NCI-H187 treated with DMSO at 0.1 percent for 48 hours (cell line): ENCODE measurements at places on chromosomes 5 and 9.

DNA sequence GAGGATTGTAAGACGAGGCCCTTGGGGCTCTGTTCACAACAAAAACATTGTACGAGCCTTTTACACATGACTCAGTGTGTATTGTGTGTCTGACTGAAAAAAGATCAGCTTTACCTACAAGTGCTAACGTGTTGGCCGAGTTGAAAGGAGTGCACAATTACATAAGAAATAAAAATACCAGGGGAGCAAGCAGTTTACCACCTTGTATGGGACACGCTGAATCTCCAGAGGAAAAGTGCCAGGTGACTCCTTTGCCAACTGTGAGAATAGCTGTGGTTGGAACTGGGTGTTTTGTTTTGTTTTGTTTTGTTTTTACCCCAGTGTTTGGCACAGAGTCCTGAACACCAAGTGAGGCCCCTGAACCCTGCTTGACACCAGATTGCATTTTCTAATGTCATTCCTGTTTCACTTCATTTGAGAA is 32.8 kb upstream of the ZSWIM6 start:
- DNase-seq = no peak

GRCh38 chr9:101030086-101030391 is 1.5 kb downstream of the PLPPR1 start:
- no peak for DNase-seq

- DNase-seq = no peak
Measured at GRCh38 chr5:133467826-133468463, 144.4 kb downstream of the FSTL4 start.

DNA sequence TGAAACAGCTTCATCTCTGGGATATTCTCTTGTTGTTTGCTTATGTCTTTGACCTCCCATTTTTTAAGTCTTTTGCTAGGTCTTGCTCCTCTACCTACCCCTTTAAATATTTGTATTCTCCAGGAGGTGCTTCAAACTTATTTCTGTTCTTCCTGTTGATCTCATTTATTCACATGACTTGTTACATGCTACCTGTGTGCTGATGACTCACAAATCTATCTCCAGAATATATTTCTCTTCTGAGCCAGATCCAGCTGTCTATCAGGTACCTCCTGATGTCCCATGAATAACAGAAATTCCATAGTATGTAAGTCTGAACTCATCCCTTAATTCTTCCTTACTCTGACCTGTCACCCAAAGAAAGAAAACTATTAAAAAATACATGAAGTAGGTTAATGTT is 11.0 kb downstream of the NIPBL start:
- DNase-seq = no peak

DNA sequence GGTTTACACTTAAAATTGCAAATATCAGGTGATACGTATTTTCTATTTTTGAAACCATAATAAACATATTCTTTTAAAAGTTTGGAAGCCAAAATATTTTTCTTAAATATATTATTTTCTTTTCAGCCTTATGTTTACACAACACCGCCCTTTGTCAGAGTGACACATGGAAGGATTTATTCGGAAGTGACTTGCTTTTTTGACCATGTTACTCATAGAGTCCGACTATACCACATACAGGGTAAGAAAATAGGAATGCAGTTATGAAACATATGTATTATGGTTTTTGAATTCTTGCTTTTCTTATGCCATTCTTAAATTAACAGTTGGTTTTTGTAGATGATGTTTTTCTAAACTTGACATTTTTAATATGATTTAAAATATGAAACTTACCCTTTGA is 133.9 kb downstream of the MAN2A1 start:
- DNase-seq = no peak

DNA sequence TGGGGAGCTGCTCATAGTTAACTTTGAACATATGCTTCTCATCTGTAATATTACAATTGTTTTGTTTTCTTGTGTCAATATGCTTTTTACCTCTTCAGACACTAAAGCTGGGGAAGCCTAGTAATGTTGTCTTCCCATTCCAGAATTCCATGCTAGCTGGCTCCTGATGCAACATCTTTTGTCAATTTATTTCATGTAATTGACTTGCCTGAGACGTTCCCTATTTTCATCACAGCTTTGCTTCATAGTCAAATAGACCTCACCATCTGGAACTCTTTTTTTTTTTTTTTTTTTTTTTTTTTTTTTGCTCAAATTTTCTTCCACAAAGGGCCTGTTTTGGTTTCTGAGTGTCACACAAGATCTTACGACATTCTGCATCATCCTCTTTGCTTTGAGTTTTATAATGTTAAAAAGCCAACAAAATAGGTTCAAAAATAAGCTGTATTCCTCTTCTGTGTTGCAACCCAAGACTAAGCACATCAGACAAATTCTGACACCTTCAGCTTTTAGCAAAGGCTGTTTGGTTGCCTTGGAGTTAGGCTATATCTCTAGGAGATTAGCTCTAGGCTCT is 235.2 kb downstream of the NR3C1 start:
- no peak for DNase-seq

DNA sequence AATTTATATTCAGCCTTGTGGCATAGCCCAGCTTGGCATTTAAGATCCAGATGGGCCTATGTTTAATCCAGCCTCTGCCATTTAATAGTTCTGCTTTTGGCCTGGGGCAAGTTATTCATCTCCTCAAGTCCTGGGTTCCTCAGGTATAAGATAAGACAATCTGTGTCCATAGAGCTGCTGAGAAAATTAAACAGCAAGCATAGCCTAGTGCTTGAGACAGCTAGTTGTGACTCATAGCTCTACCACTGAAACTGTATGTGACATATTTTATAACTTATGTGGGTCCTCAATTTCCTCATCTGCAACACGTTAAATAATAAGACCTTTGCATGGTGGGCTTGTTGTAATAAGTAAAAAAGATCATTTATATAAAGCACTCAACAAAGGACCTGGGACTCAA is 53.3 kb upstream of the ATP10B start:
- no peak for DNase-seq

DNA sequence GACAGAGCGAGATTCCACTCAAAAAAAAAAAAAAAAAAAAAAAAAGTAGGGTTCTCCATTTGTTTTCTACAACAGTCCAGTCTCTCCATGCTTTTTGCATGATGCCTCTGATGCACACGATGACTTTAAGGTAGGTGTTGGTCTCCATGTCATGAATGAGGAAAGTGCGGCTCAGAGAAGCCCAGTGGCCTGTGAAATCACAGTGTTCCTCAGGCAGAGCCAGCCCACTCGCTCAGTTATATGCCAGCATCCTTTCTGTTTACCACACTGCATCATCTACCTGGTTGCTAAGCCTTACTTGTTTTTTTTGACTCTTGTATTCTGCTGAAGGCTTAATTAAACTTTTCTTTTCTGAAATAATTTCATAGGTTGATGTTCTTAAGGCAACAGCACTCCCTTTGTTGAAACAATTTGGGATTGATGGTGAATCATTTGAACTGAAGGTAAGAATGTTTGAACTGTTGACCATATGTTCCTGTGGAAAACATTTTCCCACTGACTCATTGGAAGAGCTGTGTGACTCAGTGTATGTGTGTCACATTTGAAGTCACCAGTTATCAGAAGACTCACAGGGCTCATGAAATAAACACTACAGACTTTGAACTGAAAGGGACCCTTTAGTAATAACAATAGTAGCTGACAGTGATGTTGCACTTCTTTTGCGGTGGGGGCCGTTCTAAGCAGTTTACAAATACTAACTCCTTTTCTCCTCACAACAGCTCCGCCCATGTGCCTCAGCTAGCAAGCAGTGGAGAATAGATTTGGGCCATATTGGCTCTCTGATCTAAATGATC is 40.2 kb downstream of the RCL1 start:
- DNase-seq = no peak

DNA sequence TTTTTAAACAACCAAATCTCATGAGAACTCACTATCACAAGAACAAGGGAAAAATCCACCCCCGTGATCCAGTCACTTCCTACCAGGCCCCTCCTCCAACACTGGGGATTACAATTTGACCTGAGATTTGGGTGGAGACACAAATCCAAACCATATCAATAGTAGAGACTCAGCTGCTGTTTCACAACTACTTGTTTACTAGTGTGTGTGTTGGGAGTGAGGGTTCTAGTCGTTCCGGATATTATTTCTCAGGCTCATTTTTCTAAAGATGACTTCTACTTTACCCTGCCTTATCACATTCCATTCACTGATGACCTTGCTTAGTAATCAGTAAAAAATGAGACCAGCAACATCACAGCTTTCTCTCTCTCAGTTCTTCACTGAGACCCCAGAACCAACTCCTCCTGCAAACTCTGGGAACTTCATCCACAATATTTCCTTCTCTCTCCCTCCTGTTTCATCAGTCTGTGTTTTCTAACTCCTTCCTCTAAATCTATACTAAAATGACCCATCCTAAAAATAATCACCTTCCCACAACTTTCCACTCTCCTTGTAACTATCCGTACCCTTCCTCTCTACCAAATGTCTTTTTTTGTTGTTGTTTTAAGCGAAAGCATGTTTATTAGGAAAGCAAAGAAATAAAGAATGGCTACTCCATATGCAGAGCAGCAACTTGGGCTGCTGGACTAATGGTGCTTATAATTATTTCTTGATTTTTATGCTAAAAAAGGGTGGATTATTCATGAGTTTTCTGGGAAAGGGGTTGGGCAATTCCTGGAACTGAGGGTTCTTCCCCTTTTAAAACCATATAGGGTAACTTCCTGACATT is 121.5 kb upstream of the SPRY4 start:
- DNase-seq = no peak

GRCh38 chr5:98069876-98070512 is 703.5 kb upstream of the RGMB start:
- DNase-seq = no peak

- DNase-seq = no peak
Measured at GRCh38 chr9:121369595-121370265, at the start of gene STOM. STOM (minus strand) TSS chr9:121370250; CDS start chr9:121370187, 63 bp downstream.

- DNase-seq = no peak
Measured at GRCh38 chr9:136956604-136957003, 4.5 kb downstream of the LCN12 start.

DNA sequence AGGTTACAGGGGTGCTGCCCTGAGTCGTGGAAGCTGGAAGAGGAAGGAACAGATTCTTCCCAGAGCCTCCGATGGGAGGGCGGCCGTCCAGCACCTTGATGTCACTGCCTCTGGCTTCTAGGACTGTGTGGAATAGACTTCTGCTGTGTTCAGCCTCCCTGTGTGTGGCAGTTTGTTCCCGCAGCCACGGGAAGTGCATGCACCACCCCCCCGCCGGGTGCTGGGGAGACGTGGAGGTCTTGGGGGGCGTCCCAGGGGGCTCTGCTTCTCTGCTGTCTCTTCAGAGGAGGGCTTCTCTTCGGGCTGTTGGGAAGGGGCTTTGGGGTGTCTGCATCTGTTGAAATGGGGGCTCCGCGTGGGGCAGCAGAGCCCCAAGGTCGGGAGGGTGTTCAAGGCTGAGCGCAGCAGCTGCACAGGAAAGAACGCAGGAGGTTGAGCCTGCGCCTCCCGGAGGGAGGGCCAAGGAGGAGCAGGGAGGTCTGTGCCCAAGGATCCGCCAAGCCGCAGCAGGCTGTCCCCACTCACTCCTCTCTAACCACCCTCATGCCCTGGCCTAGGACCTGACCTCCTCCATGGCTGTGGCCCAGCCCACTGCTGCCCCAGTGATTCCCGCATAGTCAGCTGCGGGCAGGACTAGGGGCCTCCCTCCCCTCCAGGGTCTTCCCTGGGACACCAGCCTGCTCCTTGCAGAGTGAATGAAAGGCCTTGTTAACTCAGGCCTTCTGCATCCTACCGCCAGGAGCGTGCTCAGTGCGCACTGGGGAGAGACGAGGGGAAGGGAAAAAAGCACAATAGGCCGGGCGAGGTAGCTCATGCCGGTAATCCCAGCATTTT is 45.0 kb downstream of the ROPN1L start:
- DNase-seq = no peak

DNA sequence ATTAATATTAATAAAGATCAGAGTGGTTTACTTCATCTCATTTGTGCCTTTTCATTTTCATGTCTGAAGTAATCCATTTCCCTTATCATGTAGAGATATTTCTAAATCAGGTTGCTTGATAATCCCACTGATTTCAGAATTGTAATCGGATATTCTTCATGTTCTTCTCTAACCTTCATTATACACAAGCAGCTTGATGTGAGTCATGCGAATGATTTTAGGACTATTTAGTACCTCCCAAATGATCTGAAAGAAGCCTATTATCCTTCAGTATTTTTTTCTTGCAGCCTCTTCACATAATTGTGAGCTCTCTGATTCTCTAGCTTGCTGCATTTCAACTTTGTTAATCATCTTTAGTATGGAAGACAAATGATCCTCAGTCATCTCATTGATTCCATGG is 182.0 kb downstream of the GIN1 start:
- no peak for DNase-seq

DNA sequence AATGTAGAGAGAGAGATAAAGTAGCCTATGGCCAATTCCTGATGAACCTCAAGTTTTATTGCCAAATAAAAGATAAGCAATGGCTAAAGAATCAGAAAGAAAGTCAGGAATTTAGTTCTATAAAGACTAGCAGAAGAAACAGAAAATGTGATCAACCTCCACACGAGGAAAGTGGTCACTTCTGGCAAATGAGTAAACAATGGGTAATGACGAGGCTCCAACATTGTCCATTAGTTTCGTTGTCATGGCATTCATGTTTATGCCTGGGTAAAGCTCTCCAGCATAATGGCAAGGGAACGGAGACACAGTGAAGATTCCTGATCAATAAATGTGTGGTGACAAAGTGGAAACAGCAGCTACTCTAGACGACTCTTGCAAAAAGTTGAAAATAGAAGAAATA is 341.8 kb upstream of the CTNND2 start:
- DNase-seq = no peak

- DNase-seq = peak; percentile 49
Measured at GRCh38 chr5:43041669-43042175, 1.6 kb upstream of the ANXA2R start.

GRCh38 chr9:91055845-91056244 is 254.2 kb downstream of the SYK start:
- DNase-seq = no peak

DNA sequence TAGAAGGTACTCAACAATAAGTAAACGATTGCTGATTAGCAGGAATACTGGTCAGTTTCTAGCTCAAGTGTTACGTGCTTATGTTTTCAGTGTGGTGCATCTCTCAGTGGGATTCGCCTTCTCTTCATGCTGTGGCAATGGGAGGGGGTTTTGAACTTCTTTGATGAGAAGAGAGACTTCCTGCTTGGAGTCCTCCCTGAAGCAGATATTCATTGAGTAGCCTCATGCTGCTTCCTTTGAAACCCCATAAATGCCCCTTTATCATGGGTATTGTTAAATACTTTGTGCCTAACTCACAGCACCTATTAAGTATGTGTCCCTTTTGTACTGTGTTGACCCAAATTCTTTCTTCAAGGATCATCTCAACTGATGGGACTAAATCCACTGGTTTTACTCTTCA is 116.5 kb downstream of the DOCK8 start:
- no peak for DNase-seq

DNA sequence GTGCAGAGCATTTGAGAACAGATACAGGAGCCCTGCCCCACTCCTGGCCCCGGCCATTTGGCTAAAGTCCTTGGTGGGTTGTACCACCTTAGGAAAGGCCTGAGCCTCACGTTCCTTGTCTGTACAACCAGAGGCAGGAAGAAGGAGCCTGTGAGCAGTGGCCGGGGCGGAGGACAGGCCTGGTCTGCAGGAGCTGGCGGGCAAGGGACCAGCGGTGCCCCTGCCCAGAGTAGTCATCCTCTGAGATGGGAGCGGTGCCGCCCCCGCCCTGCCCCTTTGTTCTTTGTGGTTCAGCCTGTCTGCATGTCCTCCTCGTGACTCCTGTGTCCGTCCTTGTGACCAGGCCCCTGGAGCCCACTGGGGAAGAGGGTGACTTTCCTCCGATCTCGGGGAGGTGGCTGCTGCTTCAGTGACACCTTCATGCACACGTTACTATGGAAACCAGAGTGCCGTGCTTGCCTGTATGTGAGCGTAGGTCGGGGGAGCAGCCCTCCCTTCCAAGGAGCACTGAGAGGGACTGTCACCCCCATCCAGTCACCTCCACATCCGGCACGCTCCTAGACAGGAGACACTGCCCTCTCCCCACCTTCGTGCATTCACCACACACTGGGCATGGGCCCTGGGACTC is 42.9 kb downstream of the UNC5A start:
- no peak for DNase-seq
